Dermis microvascular lymphatic vessel endothelial cell (primary cell): ENCODE measurements at places on chromosomes 6 and 20.

- no peak for DNase-seq
Observed at GRCh38 chr6:139311831-139312230, 20.0 kb upstream of the TXLNB start.

DNA sequence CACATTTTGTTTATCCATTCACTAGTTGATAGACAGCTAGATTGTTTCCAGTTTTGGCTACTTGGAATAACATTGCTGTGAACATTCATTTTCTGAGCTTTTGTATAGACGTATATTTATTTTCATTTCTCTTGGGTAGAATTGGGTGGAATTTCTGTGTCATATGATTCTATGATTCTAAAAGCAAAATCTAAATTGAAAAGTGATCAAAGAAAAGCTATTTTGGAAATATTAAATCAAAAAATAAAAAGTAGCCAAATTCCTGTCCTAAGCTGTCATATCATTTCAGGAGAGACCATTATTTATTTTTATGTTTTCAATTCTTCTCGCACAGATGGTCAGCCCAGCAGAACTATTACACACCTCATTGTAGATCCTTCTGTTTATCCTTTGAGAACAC is 229.2 kb downstream of the COL12A1 start:
- no peak for DNase-seq

DNA sequence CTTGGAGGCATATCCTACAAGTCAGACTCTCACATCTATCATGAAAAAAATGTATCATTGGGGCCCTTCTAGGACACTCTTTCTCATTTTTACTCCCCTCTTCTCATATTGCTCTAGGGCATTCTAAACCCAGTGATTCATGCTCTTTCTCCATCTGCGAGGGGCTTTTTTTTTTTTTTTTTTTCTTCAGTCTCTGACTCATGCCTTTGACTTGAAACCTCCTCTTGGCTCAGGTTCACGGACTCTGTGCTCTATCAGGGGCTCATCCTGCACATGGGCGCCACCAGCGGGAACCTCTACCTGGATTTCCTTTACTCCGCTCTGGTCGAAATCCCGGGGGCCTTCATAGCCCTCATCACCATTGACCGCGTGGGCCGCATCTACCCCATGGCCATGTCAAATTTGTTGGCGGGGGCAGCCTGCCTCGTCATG is 17.8 kb downstream of the SLC22A1 start:
- no peak for DNase-seq

DNA sequence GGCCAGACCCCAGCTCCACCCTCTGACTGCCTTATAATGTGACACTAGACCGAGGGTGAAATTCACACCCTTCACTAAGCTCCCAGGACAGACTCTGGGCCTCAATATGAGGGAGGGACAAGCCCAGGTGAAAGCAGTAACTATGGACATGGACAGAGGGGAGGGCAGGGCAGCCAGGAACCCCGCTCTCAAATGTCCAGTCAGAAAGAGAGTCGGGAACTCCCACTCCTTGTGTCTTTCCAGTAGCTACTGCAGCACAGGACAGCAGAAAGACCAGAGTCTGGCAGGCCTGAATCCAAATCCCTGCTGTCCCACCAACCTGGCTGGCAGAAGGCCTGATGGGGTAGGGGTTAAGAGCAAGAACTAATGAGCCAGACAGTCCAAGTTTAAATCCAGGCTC is 6.4 kb downstream of the C20orf96 start:
- no peak for DNase-seq

DNA sequence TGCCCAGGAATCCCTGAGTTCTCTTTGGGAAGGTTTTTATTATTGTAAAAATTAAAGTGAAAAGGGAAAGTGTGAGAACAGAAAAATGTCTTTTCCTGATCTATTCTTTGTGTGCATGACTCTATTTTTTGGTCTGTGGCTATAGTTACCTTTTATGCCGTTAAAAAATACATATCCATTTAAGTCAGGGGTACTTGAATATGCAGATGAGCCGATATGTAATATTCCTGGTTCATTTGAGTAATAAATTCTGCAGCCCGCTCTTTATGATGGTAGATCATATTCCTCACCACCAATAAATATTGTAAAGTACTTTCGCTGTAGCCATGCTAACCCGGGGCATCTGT is 503 bp upstream of the MYT1 start:
- DNase-seq, result no peak

DNA sequence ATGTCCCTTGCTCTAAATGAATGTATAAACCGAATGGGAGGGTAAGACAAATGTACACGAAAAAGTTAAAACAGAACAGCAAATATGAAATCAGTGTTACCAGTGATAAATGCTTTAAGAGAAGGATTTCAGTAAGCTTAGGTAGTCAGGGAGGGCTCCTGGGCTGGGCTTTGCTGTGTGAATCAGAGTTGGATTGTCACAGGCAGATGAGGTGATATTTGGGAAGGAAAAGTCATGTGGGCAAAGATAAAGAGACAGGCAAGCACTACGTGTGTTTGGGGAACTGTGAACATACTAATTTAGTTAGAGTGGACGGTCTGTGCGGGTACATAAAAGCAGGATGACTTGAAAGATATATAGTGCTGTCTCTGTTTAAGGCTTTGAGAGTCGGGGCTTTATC is 114.8 kb downstream of the CRYBG1 start:
- no peak for DNase-seq

DNA sequence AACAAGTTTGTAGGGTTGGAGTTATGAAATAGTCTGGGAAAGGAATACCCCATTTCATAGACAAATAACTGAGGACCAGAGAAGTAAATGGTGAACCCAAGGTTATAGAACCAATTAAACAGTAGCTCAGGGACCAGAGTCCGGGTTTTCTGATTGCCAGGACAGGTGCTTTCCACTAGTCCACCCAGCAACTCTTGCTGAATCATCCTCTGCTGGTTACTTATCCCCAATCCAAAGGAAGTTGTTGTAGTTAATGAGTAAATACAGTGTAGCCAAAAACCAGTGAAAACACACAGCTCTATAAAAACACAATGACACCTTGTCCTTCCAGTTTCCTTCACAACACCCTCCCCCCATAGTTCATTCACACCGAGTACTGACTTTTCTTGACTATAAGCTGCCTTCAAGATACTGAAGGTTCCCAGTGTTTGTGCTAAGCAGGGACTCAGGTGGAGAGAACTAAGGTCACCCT is 766 bp upstream of the TINAG start:
- peak; percentile 21 for DNase-seq

- DNase-seq, result no peak
Observed at GRCh38 chr6:52077961-52078625, 9.3 kb downstream of the PKHD1 start.

GRCh38 chr6:148440016-148440415 is 97.4 kb downstream of the SASH1 start:
- DNase-seq, result no peak

GRCh38 chr6:83476971-83477370 is 35.4 kb upstream of the PRSS35 start:
- no peak for DNase-seq

- peak; percentile 6 for DNase-seq
Observed at GRCh38 chr6:145036848-145037567, 698.3 kb downstream of the EPM2A start.

DNA sequence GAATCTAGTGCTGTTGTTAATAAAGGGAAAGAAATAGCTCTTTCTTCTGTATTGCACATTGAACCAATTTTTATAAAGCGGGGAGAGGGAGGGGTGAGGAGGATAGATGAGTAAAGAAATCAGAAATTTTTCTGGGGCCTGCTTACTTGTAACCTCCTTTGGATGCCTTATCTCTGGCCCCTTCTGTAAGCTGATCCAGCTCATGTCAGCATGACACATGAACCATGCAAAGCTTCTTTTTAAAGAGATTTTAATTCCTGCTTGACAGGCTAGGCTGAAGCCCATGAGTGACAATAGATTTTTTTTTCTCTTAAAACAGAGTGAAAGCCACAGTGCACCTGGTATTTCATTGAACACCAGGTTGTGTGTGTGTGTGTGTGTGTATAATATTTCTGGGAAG is 325.3 kb downstream of the PRL start:
- no peak for DNase-seq

DNA sequence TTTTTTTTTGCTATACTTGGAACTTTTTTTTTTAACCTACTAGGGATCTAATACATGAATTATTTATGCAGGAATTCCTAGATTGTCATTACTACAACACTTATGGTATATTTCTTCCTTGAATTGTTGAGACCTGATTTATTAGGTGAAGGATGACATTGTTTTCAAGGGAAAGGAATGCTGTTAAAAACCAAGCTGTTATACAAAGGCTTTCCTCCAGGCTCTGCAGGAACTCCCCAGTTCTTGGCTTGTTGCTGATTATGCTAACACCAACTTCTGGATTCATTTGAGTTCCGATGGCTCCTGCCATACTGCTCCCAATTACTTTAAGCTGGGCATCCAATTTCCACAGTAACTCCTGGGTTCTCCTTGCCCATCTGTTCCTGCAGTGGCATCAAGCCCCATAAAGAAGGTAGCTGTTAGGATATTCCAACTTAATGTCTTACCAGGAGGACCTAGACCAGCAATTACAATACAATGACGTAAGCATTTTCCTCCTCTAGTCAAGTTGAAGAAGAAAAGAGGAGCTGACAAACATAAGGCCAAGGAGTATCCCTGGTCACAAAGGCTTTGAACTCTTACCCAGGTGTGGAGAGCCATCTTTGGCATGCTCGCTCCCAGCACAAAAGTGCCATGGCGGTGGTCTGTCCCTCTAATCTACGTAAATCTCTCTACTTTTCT is 215.9 kb upstream of the AGPAT4 start:
- peak; percentile 62 for DNase-seq

DNA sequence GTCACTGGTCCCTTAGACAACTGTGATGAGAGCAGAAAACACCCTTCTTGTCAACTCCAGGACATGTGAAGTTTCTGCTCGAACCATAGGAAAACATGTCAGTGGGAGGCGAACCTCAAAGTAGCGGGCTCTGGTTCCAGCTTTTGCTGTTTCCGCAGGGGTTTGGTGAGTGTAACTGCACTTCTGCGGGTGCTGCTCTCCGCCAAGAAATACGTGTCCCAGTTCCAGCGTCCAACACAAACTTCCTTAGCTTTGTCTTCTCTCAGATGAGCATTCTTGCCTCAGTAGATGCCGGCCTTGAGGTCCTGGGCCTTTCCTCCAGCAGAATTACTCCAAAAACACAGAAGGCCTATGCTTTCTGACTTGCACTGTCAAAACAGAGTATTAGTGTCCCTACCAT is 156.3 kb downstream of the FNDC1 start:
- DNase-seq, result no peak
